ENCODE measurements at places on chromosomes 4 and X.

GRCh38 chrX:64206556-64207162 lies 1.2 kb upstream of the AMER1 start:
- no peak for DNase-seq

DNA sequence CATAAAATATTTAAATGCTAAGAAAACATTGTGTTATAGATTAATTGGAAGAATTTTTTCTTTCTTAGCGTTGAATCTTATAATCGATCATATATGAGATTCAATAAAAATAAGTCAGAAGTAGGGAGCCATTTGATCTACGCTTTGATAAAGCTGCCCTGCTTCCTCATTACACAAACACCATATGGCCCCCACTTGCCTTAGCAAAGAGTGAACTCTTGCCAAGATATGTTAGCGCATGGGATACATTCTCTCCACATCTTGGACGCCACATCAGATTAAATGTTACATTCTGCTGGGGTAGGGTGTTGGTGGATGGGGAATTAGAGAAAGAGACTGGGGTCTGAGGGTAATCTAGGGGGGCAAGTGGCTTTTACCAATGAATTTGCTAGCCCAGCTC lies 207.7 kb upstream of the MID1 start:
- DNase-seq, result no peak

GRCh38 chr4:73692254-73692653 lies 48.1 kb upstream of the CXCL8 start:
- no peak for DNase-seq

GRCh38 chrX:15714529-15714928 lies 23.5 kb upstream of the CA5B start:
- DNase-seq, result no peak

DNA sequence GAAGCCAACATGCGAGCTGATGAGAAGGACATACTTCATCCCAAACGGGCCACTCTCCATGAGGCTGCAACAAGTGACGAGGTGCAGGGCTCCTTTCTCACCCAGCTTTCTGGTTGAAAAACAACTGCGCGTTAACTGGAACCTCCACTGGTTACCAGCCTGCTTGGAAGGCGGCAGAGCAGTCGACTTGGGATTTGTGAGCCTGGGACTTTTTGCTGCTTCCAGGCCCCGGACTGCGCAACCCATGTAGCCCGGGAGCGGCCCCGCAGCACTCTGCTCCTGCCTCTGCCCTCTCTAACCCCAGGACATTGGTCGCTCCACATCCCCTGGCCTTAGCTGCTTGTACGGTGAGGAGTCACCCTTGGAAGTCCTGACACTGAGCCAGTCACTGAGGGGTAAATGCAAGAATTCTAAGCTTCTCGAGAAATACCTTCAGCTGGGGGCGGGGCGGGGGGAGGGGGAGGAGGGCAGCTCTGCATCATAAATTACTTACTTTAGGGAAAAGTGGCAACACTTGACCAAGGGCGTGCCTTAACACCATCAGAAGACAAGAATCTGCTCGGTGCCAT lies 72.7 kb downstream of the MTMR1 start:
- no peak for DNase-seq

- no peak for DNase-seq
These were observed 123.4 kb downstream of the HMX1 start for GRCh38 chr4:8748236-8748575.

DNA sequence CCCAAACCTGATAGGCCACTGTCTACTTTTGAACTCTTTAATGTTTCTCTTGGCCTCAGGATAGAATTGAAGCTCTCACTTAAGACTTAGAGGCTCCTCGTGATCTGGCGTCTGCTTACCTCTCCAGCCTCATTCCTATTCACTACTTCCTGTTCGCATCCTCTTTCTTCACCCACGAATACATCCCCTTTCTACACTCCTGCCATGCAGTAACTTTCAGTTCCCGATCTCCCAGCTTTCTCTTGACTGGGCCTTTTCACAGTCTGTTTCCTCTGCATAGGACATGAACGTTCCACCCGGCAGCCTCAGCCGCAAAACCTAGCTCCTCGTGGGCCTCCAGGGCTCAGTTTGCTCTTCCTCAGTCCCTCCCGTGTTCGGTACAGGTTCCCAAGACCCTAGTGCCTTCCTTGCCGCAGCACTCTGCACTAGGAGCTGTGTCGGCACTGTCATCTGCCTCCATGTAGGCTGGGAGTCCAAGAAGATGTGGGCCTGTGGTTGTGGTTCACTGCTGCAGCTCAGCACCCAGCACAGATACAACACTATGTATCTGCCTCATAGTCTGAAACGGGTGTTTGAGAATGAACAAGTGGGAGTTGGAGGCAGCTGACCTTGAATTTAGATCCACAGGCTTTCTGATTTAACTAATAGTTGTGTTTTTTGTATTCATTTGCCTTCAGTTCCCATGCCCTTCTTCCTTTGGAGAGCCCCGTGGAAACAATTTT lies 15.8 kb downstream of the RPL39 start:
- DNase-seq, result no peak

GRCh38 chrX:130575831-130576389 lies 174.1 kb downstream of the RBMX2 start:
- no peak for DNase-seq

GRCh38 chrX:154004315-154004714 lies 15.4 kb downstream of the IRAK1 start:
- DNase-seq, result no peak

- DNase-seq, result no peak
These were observed 16.7 kb upstream of the SEPTIN6 start for GRCh38 chrX:119709630-119710029.

- no peak for DNase-seq
These were observed 584.6 kb downstream of the PRR32 start for GRCh38 chrX:127404161-127404560.

GRCh38 chrX:130057209-130057608 lies 53.1 kb downstream of the ELF4 start:
- no peak for DNase-seq

DNA sequence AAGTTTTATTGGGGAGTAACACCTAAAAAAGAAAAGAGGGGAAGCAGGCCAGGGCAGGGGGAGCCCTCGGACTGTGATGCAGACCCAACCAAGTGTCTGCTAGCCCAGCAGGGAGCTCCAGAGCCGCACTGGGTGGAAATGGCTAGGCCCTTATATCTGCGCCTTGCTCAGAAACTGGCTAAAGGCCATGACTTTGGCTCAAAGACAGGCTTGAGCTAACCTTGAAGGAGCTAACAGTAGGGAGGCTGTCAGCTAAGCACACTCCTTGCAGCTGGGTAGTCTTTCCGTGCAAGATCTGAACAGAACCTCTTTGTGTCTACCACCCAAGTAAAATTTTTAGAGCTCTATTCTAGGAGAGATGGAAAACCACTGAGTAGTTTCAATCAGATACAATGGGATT lies 43.0 kb downstream of the SEPSECS start:
- no peak for DNase-seq

- DNase-seq, result no peak
These were observed 33.2 kb downstream of the PPARGC1A start for GRCh38 chr4:23856630-23857029.

DNA sequence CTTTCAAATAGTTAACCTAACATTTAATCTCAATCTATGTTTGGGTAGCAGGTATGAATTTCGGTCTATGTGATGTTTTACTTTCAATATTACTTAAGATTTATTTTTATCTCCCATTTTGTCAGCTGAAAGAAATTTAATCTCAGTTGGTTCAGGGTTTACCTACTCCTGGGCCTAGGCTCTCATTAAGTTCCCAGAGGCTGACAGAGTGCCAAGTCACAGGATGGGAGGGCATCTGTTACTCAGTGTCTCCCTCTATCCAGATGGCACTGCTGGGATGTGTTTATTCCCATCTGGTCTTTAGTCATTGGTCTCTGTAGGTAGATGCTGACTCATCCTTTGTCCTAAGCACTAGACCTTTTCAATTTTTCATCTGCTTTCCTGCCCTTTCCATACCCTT lies 129.4 kb upstream of the ARSJ start:
- no peak for DNase-seq

DNA sequence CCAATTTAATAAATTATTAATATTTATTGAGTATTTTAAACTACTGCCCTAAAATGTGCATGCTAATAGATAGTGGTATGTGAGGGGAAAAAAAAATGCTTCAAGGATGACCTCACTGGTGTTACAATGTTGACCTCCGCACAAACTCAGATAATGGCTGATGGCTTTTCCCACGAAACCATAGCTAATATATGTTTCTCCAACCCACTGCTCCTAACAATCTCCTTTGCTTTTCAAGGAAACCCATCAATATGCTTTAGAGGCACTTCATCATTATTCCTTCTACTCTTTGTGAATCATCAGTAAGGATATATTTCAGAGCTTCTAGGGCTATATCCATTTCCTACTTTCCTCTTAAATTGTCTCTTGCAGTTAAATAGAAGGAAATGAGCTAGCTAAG lies 1752.0 kb upstream of the TENM3 start:
- no peak for DNase-seq

DNA sequence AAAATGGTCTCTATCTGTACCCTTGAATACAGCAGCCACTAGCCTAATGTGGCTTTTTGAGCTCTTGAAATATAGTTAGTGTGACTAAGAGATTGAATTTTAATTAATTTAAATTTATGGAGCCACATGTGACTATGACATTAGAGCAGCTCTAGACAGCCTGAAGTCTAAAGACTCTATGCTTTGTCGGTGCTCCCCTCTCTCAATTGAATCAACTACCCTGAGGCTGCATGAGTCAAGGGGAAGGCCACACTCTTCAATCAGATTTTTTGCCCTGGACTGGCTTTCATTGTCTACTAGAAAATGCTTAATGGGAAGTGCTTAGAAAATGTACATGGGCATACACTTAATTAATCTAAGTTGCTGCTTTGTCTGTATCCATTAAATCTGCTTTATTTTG lies 11.7 kb downstream of the TLR7 start:
- DNase-seq, result no peak

GRCh38 chrX:8848911-8849310 lies 47.7 kb upstream of the FAM9A start:
- no peak for DNase-seq

DNA sequence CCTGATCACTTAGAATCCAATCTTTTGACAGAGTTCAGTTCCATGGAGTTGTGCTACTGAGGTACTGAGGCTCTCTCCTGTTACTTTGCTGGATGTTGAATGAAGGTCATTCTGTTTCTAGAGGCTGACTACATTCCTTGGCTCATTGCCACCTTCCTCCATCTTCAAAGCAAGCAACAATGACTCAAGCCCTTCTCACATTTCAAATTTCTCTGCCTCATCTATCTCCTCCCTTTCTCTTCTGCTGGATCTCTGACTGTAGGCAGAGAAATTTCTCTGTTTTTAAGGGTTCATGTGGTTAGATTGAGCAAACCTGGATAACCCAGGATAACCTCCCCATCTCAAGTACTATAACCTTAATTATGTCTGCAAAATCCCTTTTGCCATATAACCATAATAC lies 775.4 kb downstream of the STPG2 start:
- no peak for DNase-seq

DNA sequence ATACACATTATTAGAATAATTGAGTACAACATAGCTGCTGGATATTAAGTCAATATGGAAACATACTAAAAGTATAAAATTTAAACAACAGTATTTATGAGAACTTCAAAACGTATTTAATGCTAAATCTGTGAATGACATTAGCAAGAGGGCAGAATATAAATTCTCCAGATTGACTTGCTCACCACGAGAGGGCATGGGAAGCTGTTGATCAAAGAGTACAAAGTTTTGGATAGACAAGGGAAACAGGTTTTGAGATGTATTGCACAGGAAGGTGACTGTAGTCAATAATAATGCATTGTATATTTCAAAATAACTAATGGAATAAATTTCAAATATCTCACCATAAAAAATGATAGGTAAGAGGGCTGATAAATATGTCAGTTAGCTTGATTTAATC lies 768.2 kb downstream of the CENPC start:
- no peak for DNase-seq

DNA sequence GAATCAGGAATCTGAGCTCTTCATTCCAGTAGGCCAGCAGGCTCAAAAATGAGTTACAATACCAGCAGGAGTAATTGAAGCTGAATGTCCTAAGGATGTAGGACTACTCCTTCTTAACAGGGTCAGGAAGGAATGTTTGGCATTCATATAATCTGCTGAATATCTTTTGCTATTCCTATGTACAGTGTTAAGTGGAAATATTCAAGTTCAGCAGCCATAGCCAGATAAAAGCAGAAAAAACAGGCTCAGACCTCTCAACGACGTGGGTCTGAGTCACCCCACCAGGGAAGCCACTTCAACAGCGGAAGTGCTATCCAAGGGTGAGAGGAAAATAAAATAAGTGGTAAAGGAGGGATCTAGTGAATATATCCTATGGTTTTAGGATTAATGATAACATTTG lies 577.0 kb downstream of the SPOCK3 start:
- DNase-seq, result no peak

- no peak for DNase-seq
These were observed 2.1 kb downstream of the CNGA2 start for GRCh38 chrX:151736685-151737084.

GRCh38 chr4:142416711-142417275 lies 429.3 kb downstream of the INPP4B start:
- no peak for DNase-seq

All from activated CD4-positive, alpha-beta T cell treated with anti-CD3 and anti-CD28 coated beads, Interleukin-2, amount 50 U/mL, for 24 hours (primary cell).